Uterus (tissue), 4 donors: ENCODE measurements at places on chromosomes 4 and X. TPM values are rescaled to one million over a fixed set of nuclear protein-coding genes. Genes with fewer than 3 reads are reported as not detected.

SHROOM4 gene
- total RNA-seq, result 9.7 TPM

SMPX gene
- not detected for total RNA-seq

AKAP14 gene
- not detected for total RNA-seq

DNA sequence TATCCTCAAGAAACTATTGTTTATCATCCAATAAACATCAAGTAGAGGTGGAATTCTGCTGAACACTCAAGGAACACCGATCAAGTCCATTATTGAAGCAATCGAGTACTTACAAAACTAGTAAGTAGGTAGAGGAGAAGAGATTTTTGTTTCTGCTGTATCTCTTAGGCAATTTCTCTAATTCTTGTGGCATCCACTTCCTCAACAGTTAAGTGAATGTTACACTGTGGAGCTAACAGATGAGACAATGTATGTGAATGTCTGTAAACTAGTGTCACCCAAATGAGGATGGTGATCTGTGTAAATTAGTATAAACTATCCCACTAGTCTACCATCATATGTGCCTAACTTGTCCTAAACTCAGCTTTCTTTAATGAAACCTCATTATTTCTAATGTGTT is 261.6 kb downstream of the ARHGAP24 start:
- no peak for DNase-seq

- DNase-seq, result no peak
Observed at GRCh38 chr4:152917543-152918395, 18.4 kb upstream of the FHDC1 start.

GRCh38 chr4:183871581-183871980 is 33.5 kb upstream of the STOX2 start:
- DNase-seq, result no peak

DNA sequence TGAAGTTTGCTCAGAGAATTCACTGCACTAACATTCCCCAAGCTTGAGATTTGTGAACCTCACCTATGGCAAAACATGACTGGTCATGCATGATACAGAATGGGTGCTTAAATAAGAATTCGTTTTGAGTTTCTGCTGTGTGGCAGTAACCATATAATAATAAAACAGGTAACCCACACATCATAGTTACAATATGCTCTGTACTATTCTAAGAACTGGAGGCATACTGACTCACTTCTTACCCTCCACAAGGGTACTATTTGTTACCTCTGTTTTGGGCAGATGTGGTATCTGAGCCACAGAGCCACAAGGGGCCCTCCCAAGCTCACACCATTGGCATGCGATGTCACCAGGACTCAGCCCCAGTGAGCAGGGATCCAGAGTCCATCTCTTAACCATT is 17.6 kb downstream of the SLC2A9 start:
- DNase-seq, result no peak

- DNase-seq, result no peak
Observed at GRCh38 chrX:2928191-2928582, 952 bp downstream of the ARSD start.

DNA sequence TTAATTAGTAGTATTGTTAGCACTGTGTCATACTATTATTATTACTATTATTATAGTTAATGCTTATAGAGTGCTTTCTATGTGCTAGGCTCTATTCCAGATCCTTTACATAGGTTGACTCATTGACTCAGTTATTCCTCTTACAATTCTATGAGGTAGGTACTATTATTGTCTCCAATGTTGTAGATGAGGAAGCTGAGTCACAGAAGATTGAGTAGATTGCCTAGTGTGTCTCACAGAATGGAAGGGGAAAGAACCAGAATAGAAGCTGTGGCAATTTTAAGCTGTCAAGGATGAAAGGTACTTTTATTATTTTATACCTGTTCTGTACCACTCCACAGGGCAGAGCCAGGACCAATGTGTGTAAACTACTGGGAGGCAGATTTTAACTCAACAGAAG is 1.9 kb upstream of the TCEAL1 start:
- no peak for DNase-seq

DNA sequence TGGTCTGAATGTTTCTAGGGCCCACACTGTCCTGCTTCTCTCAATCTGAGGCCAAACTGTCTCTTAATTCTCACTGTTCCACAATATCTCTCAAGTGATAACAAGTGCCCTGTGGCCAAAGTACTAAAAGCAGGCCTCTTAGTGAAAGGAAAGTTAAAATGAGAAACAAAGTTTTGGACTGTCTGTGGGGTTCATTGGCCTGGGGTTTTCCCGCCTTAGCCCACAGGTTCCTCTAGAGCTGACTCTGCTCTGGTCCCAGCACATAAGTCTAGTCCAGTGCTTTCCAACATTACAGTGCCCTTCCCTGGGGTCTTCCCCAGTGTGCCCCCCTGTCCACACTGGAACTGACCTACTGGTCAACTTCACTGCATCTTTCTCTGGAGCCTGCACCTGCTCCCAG is 6.3 kb downstream of the MAGEB1 start:
- DNase-seq, result no peak

DNA sequence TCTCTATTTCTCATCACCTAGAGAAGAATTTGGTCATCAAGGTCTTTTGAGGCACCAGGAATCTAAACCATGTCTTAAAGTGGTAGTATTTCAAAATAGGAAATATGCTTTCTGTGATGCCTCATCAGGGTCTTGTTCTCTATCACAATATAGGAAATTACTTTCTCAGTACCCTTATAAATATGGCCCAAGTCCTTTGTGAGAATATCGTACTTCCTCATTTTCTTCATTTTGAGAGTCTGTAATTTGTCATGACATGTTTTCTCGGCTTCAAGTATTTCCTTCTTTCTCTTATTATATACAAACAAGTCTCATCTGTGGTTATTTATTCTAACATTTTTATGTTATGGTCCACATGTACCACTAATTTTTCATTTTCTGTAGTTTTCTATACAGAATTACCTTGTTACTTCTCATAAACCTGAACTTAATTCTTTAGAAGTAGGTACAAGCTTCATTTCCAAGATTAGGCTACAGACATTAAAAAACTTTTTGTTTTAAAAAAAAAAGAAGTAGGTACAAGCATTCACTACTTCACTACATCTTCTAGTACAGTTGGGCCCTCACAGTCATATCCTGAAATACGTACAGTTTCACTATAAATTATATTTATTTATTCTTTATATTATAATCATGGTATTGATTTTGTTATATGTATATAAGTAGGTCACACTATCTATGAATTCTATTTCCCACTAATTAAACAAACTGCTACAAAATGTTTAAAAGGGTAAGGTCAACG is 54.4 kb downstream of the KLHL13 start:
- no peak for DNase-seq

GRCh38 chrX:20263474-20263873 is 3.2 kb downstream of the RPS6KA3 start:
- no peak for DNase-seq

- no peak for DNase-seq
Observed at GRCh38 chr4:178894126-178894525, 1451.9 kb upstream of the AGA start.

GRCh38 chr4:37837446-37837845 is 11.0 kb downstream of the PGM2 start:
- DNase-seq, result no peak
